ENCODE measurements at places on chromosomes 5 and 9.

DNA sequence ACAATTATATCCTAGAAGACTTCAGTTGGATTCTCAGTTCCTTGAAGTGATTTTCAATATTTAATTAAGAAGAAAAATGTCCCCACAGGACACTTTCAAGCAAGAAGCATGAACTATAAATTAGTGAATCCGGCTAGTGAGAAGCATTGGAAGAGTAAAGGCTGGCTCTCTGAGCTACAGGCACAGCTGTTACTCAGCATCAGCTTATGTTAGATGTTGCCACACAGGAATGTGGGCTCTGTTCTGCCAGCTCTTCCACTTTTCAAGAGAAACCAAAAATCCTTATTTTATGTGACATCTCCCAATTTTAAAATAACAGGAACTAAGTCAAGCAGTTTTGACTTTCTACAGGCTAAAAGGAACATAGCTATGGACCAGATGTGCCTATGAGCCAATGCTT is 14.9 kb downstream of the ZNF474 start:
- H3K27ac ChIP-seq = no peak overlapping the region
- no peak for DNase-seq
- H3K36me3 ChIP-seq = no peaks in the 10 kb centered on the region
- H3K4me3 ChIP-seq = no peak overlapping the region
- H3K4me1 ChIP-seq = peaks cover 23% of the 10 kb centered on the region
- H3K27me3 ChIP-seq = no peaks in the 10 kb centered on the region

DNA sequence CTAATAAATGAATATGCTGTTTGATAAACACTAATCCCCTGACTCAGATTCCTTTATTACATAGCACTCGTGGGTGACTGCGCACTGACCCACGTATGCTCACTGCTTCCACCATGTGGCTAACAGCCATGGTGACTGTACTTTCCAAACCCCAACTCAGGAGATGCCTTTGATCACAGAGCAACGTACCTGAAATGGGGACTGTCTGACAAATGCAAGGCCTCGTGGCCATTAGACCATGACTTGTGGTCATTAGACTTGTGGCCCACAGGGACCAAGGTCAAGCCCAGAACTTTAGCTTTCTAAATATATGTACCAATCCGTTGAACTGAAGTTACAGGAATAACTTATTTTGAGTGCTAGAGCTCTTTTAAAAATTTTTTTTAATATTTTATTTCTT is 46.6 kb downstream of the CYFIP2 start:
- no peak overlapping the region for H3K4me3 ChIP-seq
- DNase-seq = peak; percentile 48
- no peaks in the 10 kb centered on the region for H3K27me3 ChIP-seq
- H3K4me1 ChIP-seq = no peaks in the 10 kb centered on the region
- H3K27ac ChIP-seq = no peak overlapping the region
- H3K36me3 ChIP-seq = no peaks in the 10 kb centered on the region

DNA sequence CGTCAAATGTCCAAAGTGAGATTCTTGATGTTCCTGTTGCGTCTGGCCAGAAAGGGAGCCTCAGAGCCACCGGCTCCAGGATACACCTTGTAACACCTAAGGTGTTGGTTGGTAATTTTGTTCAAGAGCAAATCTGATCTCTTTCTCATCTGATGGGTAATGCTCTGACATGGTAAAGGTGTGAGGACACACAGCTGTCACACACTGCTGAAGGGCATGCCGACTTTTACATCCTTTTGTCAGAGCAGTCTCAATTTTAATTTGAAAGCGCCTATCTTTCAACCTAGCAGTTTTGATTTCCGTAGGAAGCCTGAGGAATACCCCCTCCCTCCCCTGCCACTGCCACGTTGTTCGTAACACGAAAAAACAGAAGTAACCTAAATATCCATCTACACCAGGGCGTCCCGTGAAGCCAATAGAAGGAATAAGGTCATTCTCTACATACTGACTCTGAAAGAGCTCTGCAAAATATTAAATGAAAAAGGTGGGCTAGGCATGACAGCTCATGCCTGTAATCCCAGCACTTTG is 57.4 kb downstream of the TSTD2 start:
- H3K27me3 ChIP-seq = peaks cover 3% of the 10 kb centered on the region
- H3K4me1 ChIP-seq = no peaks in the 10 kb centered on the region
- no peak overlapping the region for H3K27ac ChIP-seq
- DNase-seq = no peak
- no peaks in the 10 kb centered on the region for H3K36me3 ChIP-seq

GRCh38 chr5:176519810-176520720 is 17.1 kb downstream of the RNF44 start:
- peak overlapping the region; percentile 35 for H3K27ac ChIP-seq
- H3K4me1 ChIP-seq = no peaks in the 10 kb centered on the region
- no peak for DNase-seq
- no peak overlapping the region for H3K4me3 ChIP-seq

- DNase-seq = no peak
- H3K27ac ChIP-seq = no peak overlapping the region
- peaks cover 2% of the 10 kb centered on the region for H3K27me3 ChIP-seq
- no peaks in the 10 kb centered on the region for H3K36me3 ChIP-seq
- no peak overlapping the region for H3K4me3 ChIP-seq
Observed at GRCh38 chr5:72889324-72889723, 66.5 kb upstream of the FCHO2 start.

- peaks cover 6% of the 10 kb centered on the region for H3K36me3 ChIP-seq
- peak overlapping the region; percentile 75 for H3K27ac ChIP-seq
- H3K4me1 ChIP-seq = peaks cover 5% of the 10 kb centered on the region
- H3K27me3 ChIP-seq = no peaks in the 10 kb centered on the region
- DNase-seq = no peak
Observed at GRCh38 chr9:136863623-136864273, 2.4 kb downstream of the EDF1 start.

Measured in glutamatergic neuron (in vitro differentiated cells).